Left cardiac atrium (tissue), 4 donors: ENCODE measurements at places on chromosomes 5 and 9.
A peak's percentile ranks its signal among the peaks of the same experiment; 100 is the strongest.

DNA sequence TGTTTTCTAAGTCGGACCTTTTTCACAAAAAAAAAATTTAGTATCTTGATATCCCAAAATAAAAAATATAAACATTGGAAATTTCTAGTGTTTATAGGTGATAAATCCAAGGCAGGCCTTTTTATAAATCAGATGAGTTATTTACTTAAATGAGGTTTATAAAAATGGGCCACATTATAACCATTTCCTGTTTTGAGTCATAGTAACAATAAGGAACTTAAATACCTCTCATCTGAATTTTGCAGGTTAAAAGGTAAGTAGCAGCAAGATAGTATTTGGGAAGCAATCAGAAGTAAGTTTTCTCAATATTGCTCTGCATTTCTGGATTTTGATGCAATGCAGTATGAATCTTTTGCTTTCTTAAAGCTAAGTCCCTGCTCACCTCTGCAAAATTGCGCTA is 3.9 kb downstream of the SPTAN1 start:
- no peak for DNase-seq

GRCh38 chr5:14948383-14948782 is 76.8 kb upstream of the ANKH start:
- no peak for DNase-seq

GRCh38 chr5:173781816-173782670 is 106.1 kb upstream of the CPEB4 start:
- peak; percentile 88 for DNase-seq

GRCh38 chr9:99167119-99167518 is 54.6 kb downstream of the ALG2 start:
- DNase-seq: no peak

- DNase-seq: no peak
These were observed 38.6 kb downstream of the MRPS30 start for GRCh38 chr5:44847206-44847852.

DNA sequence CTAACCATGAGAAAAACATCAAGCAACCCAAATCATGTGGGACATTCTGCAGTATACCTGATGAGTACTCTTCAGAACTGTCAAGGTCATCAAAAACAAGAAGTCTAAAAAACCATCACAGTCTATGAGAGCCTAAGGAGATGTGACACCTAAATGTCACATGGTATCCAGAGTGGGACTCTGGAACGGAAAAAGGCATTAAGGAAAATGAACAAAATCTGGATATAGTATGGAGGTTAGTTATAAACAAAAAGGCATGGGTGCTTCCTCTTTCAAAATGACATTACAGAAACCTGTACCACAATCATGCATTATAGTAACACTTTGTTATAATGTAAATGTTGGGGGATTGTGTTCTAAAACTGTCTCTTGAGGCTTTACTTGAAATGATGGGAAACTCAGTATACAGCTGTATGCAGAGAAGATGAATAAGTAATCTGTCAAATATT is 47.4 kb downstream of the PRKACG start:
- DNase-seq: no peak

DNA sequence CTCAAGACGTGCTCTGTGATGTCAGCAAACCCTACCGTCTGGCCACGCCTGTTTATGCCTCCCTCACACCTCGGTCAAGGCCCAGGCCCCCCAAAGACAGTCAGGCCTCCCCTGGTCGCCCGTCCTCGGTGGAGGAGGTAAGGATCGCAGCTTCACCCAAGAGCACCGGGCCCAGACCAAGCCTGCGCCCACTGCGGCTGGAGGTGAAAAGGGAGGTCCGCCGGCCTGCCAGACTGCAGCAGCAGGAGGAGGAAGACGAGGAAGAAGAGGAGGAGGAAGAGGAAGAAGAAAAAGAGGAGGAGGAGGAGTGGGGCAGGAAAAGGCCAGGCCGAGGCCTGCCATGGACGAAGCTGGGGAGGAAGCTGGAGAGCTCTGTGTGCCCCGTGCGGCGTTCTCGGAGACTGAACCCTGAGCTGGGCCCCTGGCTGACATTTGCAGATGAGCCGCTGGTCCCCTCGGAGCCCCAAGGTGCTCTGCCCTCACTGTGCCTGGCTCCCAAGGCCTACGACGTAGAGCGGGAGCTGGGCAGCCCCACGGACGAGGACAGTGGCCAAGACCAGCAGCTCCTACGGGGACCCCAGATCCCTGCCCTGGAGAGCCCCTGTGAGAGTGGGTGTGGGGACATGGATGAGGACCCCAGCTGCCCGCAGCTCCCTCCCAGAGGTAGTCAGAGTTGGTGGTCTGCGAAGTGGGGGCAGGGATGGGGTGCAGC is 103.2 kb downstream of the PPARGC1B start:
- DNase-seq: no peak

- no peak for DNase-seq
These were observed 45.2 kb downstream of the RNF180 start for GRCh38 chr5:64210866-64211265.

DNA sequence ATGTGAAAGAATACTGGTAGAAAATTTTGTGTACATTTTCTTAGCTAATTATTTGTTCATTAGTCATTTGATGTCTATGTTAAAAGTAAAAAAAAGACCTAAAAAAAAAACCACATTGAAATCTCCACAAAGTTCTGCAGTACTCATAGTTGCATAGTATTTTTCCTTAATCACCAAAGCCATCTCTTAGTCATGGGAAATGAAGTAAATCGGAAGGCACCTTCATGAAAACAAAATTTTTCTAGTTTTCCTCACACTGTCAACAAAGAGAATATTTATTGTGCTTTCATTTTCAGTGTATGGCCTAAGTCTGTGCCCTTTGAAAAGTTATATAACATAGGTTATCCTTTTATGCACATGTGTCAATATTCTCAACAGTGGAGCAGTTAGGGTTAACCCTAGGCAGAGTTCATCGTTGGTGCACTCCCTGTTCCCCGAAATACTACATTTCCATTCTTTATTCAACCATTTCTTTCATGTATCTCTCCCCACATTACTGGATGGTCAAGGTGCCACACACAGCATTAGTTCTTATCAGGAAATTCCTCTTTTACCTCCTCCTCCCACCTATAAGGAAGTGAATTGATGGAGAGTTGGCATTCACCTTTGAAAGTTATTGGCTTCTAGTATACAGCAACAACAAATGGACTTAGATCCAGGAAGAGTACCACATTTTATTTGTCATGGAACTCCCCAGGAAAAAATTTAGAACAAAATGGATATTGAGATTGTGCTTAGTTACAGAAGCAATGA is 93.1 kb downstream of the NUDT12 start:
- no peak for DNase-seq

DNA sequence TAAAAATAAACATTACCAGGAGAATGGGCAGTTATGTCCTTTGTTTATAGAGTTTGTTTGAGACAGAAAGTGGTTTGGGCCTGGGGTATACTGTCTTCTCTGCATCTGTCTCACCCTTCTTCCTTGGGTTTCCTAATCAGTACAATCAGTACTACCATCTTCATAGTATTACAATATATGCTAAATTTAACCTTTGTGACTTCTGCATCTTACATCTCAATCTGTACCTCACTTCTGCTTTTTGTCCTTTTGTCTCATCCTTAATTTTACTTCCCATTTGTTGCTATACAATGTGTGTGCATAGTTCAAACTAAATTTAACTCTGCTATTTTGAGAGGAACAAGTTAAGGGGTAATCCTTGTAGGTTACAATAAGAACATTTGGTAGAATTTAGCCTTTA is 19.6 kb downstream of the FBXO38 start:
- no peak for DNase-seq

DNA sequence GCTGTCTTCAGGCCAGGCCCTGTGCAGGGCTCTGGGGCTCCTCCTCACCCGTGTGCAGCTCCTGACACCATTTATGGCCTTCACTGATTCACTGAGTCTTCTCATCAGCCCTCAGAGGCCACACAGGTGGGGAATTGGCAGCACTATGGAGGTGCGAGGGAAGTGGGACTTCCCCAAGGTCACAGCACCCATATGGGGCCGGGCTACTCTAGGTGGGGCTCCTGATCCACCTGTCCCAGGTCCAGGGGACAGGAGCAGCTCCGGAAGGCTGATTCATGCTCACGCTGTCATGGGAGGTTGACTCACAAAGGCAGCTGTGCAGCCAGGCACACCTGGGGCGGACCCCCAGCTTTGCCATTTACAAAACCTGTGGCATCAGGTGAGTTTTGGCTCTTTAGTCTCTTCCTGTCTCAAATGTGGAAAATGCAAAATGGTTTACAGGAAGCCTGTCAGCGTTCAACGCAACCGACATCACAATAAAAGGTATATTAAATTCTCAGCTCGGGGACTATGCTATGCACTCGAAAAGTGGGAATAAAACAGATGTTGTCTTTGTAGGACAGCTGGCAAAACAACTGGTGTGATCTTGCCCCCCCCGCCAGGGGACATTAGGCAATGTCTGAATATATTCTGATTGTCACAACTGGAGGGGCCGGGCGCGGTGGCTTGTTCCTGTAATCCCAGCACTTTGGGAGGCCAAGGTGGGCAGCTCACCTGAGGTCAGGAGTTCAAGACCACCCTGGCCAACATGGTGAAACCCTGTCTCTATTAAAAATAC is 15.0 kb downstream of the NAIF1 start:
- DNase-seq: no peak

DNA sequence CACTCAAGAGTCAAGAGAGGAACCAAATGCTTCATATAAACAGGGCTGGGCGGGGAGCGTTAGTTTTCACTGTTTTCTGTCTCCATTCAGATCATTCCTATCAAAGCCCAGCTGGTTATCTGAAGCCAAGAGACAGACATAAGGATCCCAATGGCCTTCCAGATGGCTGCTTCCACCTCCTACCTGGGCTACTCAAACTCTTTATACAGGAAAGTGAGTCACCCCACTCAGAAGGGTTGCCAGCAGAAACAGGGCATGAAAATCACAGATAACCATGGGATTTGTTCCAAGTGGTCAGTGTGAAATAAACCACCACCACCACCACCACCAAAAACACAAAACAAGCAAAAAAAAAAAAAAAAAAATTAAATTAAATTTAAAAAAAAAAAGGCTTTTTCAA is 5.5 kb downstream of the PRSS3 start:
- no peak for DNase-seq

DNA sequence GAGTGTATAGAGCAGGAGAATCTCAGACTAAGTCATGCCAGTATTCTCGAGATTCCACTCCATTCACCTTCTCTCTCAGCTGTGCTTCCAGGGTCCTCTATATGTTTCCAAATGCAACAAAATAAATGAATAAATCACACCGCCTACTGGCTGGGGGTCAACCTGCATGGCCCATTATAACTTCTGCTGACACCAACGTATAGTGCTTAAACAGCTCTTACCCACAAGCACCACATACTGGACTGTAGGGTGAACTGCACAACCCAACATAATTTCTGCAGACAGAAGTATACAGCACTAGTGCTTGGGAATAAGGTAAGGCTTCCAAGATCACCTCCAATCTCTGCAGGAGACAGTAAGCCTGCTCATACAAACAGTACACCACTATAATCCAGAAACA is 33.1 kb upstream of the HTR4 start:
- DNase-seq: no peak

DNA sequence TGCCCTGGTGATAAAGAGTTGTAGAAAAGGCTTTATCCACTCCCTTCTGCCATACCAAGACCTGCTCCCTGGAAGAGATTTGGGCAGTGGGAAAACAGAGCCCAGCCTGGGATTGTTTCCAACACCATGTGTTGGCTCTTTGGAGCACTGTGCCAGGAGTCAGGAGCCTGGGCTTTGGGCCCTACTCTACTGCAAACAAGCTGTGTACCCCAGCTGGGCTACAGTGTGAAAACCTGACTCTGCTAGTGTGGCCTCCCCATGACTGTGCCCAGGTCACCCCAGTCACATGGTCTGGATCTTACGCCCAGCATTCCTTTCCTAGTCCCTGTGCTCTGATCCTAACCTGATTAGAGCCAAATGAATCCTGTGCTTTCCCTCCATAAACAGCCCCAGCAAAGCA is 39.3 kb upstream of the SHB start:
- no peak for DNase-seq

- peak; percentile 87 for DNase-seq
These were observed at the start of gene OLFM1 for GRCh38 chr9:135087489-135087792. Gene OLFM1 (plus strand): TSS chr9:135087668. CDS start chr9:135087990, 322 bp downstream.

DNA sequence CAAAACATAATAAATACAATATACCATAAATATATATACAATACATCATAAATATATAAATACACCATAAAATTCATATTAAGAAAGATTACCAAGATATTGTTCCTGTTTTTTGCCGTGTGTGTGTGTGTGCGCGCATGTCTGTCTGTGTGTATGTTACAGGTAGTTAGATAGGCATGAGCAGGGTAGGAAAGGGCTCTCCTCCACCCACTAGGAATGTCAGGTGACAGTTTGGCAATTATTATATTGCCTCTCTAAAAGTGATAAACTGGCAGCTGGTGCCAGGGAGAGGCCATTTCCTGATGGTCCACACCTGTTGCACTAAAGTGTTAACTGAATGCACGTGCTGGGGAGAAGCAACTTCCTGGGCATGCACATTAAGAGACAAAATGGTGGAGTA is 232.8 kb downstream of the ADAMTS6 start:
- DNase-seq: no peak

GRCh38 chr5:141742866-141743851 is 61.1 kb upstream of the ARAP3 start:
- no peak for DNase-seq

- DNase-seq: no peak
These were observed 12.3 kb downstream of the B4GALT7 start for GRCh38 chr5:177612215-177612673.

DNA sequence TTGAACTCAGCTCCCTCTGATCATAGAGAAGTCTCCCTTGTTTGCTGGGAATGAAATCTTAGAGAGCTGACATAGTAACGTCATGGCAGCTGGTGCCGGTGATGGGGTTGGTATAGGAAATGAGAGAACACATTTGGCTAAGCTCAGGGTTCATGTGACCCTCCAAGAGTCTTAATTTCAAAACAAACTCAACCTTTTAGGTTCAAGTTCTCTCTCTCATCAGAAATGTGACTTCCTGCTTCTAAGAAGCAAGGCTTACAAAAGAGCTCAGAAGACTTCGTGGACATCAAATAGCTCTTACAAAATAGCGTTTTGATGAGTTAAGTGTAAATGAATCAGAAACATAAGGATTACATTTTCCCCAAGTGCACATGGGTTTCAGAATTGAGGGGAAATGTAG is 97.3 kb downstream of the PAPPA start:
- DNase-seq: no peak

- DNase-seq: peak; percentile 74
These were observed at the start of gene APBA1 for GRCh38 chr9:69671879-69672595. Gene APBA1 (minus strand): TSS chr9:69672371.
